Common myeloid progenitor, CD34-positive (primary cell): ENCODE measurements at places on chromosomes 3 and 15.

DNA sequence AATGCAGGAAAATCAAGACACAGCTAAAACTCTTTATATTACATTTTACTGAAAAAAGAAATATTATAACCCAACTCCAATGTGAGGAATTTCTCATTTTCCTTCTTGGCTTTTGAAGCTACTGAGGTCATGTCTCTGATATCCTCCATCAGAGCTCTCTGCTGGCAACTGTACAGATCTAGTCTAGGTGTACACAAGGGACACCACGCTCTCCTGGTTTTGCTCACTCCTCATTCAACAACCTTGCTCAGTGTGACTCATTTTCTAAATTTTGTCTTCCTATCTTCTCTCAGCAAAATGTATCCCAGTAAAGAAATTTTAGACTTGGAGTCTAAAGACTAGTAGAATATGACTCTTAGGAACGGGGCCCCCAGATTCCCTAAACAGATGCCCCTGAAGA lies 144.3 kb downstream of the KCNMB2 start:
- DNase-seq, result no peak

DNA sequence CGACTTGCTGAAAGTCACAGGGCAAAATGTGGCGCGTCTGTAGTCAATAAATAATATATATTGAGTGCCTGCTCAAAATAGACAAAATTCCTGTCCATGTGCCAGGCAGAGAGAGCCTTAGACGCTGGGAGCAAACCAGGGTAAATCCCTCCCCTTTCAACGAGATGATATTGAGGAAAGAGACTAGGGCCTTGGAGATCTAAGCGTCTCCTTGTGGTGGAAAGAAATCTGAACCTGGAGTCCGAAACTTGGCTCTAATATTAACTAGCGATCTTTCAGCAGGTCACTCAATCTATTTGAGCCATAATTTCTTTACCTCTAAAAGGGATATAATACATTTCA lies 348 bp upstream of the DPP8 start:
- DNase-seq, result no peak

DNA sequence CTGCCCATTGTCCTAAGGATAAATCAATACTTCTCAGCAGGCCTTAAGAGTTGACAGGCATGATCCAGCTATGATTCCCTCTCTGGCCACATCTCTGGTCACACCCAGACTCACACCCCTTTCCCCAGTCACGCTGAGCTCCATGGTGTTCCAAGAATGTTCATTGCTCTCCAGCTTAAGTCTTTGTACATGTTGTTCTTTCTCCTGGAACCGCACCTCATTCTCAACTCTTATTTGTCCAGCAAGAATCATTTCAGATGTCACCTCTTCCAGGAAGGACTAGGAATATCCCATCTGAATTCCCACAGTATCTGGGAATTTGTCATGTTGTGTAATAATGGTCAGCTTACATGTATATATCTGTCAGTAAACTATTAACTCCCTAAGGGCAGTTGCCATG lies 118.3 kb upstream of the GALNT15 start:
- no peak for DNase-seq

GRCh38 chr3:4719046-4719501 lies 225.9 kb downstream of the ITPR1 start:
- no peak for DNase-seq

DNA sequence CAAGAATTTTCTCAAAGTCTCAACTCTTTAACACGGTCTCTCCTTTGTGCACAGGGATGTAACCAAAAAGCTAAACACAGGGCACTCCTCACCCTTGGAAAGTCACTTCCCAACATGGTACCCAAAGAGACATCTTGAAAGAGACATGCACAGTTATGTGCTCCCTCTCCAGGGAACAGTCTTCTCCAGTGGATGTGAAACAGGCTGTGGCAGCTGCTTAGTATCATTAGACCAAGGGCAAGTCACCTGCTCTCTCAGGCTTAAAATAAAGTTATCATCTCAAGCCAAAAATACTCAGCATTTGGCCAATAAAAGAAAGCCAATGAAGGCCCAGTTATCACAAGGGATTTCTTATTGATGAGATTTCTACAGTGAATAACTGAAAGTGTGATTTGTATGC lies 128.3 kb downstream of the WDR76 start:
- DNase-seq, result no peak

DNA sequence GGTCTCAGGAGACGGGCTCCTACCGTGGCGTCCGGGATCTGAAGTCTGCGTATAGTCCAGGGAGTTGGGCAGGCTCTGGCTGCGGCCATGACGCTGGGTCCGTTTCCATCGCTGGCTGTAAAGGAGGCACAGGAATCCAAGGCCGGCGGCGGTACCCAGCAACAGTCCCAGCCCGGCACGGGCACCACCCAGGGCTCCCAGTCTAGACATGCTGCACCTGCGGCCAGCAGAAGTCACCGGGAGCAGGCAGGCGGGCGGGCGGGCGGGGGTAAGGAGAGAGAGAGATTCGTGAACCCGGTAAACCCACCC lies 526 bp downstream of the RMDN3 start:
- DNase-seq, result no peak

DNA sequence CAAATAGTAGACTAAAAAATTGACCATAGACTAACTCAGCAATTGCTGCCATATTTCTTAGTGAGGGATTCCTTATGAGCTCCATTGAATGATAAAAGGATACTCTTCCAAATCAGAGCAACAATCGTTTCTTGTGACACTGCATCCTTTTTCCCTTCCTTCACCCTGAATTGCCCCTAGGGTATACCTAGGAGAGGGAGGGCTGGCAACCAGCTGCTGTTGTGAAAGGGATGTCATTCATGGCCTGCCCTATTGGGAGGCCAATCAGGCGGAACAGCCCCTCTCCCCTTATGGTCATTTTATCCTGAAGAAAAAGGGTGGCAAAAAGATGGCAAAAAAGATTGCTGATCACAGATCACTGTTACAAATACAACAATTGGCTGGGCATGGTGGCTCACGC lies 26.3 kb downstream of the B3GNT5 start:
- no peak for DNase-seq

- no peak for DNase-seq
These were observed 17.8 kb downstream of the ZIC1 start for GRCh38 chr3:147426931-147427330.

- DNase-seq, result no peak
These were observed 23.6 kb downstream of the KCNMB3 start for GRCh38 chr3:179227349-179227748.

- no peak for DNase-seq
These were observed 232.6 kb upstream of the LRTM1 start for GRCh38 chr3:55160241-55160983.

- no peak for DNase-seq
These were observed 329.5 kb downstream of the CADM2 start for GRCh38 chr3:85288257-85288656.

- DNase-seq, result no peak
These were observed 1052.8 kb downstream of the NAALADL2 start for GRCh38 chr3:175911937-175912336.

DNA sequence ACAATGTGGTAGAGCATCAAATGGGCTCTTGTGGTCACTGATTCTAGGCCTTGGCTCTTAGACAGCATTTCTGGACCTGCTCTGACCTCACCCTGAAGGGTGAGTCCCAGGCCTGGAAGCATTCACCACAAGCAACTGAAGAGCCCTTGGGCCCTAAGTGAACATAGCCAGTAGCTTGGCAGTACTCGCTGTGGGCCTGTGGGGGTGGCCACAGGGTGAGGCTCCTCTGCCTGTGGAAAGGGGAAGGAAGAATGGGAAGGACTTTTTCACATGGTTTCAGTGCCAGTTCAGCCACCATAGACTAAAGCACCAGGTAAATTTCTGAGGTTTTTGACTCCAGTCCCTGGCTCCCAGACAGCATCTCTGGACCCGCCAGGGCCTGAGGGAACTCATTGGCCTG lies 5.1 kb upstream of the ZSCAN2 start:
- no peak for DNase-seq

DNA sequence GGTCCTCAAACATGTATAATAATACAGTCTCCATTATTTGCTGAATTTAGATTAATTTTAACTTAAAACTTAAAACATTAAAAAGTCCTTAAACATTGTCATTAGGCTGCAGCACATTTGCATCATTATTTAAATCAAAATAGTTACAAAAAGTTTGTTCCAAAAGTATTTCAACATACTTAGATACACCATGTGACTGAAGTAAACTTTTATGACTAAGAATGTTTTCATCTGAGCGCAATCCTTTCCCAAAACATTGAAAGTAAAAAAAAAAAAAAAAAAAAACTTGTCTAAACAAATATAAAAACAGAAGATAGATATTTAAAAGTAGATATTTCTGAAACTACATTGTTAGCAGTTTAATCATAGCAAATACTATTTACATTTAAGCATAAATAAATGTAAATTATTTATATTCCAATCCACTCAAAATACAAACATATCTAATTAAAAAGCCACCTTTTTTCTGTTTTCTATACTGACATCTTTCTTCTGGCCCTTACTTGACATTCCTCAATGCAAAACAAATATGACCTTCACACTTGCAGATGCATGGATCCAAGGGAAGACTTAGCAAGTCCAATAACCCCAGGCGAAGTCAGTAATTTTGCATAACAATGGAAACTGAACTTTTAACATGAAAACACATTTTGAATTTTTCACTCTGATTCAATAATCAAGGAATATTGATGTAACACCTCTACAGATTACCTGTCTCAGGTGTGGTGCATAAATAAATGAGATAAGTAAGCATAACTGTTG lies 10.3 kb downstream of the FAM227B start:
- no peak for DNase-seq

DNA sequence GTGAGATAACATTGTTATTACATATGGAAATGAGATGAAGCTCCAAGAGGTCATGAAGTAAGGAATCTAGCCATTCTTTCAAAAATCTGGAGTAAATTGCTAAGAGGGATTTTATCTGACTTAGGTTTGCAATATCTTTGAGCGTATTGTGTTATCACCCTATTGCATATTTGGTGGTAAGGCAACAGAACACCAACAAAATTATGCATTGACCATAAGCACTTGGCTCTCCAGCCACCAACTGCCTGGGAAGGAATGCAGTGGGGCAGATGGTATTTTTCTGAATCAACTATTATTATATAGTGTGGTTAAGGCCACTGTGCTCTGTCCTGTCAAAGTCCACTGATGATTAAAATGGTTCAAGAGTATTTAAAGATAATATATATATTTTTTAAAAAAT lies 287.9 kb upstream of the SEMA6D start:
- DNase-seq, result no peak

- DNase-seq, result no peak
These were observed 470.4 kb upstream of the ROBO1 start for GRCh38 chr3:80238152-80238551.

DNA sequence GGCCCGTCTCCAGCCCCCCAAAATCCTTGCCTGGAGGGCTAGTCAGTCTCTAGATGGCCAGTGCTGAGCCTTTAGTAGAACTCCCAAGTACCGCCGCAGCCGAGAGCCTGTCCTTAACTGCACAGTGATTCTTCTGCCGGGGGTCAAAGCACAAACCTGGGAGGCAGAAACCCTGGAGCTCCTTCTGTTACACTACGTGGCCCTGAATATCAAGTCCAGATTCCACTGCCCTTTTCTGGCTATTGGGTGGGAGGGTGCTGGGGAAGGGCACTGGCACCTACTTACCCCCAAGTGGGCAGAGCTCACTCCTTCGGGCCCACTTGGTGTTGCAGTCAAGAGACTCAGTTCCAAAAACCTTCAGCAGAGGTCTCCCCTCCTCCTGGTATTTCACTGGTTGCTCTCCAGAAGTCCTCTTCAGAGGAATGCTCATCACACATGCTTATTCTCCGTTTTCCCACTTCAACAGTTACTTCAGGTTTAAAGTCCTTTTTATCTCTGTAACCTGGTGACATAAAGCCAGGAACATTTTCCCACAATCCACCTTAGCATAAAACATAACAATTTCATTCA lies 10.8 kb downstream of the PDHB start:
- DNase-seq, result peak; percentile 18

DNA sequence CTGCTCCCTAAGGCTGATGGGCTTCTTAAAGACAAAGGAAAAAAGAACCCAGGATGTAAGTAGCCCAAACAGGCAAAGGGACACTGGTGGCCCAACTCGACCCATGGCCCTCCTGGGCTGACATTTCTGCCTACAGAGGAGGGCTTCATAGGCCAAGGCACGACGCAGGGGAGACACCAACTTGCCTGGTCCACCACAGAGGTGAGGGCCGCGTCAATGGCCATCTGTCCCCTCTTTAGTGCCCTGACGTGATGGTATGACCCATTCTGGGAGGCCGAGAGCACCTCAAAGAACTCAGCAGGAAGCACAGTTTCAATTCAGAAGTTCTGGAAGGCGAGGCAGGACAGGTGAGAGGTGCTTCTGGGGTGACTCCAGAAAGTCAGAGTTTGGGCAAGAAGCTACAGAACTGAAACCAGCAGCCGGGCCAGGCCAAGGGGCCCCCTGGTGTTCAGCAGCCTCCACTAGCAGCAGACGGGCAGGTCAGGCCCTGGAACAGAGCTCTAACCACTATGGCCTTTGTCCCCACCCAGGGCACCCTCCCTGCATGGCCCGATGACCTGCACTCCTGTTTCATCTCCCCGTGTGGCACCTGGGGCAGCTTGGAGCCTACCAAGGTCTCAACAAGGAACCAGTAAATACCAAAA lies 45.1 kb downstream of the HMCES start:
- no peak for DNase-seq

DNA sequence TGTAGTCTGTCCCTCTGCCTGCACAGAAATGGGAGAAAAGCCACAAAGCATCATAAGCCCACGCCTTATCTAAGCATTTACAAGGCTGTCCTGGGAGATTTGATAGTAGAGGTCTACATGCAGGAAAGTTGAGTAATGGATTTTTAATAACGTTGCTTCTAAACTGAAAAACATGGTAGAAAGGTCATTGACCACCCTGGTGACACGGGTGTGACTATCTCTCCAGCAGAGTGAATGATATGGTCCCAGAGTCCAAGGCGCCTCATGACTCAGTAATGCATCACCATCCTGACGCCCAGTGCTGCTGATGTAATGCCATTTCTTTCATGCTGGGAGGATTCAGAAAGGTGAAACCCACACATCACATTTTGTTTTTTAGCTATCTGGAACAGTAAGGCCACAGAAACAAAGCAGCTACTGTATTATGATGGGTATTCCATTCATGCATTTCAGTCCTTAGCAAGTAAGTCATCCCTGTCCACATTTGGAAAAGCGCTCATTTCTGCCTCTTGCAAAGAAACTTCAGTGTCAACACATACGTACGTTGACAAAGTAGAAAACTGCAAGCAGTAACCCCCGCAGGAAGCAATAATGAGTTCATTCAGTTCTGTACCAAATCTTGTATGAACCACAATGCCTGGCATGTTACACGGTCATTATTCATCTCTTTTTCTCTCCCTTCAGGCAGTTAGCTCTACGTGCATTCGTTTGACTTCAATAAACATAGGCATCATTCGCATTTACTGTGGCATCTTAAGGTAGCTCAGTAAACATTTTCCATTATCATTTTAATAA lies 483.5 kb downstream of the GABRG3 start:
- no peak for DNase-seq

DNA sequence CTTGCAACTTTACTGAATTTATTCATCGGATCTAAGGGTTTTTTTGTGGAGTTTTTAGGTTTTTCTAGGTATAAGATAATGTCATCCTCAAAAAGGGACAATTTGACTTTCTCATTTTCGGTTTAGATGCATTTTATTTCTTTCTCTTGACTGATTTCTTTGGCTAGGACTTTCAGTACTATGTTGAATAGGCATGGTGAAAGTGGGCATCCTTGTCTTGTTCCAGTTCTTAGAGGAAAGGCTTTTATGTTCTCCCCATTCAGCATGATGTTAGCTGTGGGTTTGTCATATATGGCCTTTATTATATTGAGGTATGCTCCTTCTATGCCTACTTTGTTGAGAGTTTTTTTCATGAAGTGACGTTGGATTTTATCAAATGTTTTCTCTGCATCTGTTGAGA lies 106.7 kb downstream of the FAM43A start:
- DNase-seq, result no peak
